ENCODE measurements at places on chromosomes 5 and 9.

DNA sequence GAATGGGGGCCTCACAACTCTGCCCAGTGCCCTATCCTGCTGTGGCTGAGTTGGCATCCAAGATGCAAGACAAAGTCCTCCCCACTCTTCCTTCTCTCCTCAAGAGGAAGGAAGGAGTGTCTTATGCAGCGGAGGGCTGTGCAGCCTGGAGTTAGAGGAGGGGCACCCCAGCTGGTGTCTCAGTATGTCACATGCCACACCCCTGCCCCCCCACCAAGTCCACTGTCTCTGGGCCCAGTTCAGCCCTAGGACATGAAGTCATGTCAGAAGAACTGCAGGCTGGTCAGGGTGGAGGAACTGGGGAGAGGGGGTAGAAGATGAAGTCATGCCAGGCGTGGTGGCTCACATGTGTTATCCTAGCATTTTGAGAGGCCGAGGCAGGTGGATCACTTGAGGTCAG is 28.0 kb upstream of the SLC28A3 start:
- DNase-seq = no peak

DNA sequence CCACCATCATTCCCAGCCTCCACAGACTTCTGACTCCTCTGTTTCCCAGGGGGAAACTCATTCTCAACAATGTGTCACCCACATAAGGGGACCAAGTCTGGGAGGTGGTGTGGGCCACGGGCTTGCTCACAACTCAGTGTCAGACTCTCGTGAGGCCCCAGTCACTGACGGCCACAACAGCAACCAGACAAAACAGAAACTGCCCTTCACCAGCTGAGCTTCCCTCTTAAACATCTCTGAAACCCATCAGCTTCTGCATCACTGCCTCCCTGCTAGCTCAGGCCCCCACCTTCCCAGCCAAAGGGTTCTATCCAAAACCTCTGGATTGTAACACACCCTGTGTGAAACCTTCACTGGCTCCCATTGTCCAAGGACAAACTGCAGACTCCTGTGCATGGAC is 273.4 kb downstream of the CDK5RAP2 start:
- no peak for DNase-seq

- DNase-seq = no peak
These were observed 97.5 kb upstream of the RPS23 start for GRCh38 chr5:82375488-82376244.

GRCh38 chr9:134557331-134557730 is 84.3 kb upstream of the COL5A1 start:
- DNase-seq = no peak

DNA sequence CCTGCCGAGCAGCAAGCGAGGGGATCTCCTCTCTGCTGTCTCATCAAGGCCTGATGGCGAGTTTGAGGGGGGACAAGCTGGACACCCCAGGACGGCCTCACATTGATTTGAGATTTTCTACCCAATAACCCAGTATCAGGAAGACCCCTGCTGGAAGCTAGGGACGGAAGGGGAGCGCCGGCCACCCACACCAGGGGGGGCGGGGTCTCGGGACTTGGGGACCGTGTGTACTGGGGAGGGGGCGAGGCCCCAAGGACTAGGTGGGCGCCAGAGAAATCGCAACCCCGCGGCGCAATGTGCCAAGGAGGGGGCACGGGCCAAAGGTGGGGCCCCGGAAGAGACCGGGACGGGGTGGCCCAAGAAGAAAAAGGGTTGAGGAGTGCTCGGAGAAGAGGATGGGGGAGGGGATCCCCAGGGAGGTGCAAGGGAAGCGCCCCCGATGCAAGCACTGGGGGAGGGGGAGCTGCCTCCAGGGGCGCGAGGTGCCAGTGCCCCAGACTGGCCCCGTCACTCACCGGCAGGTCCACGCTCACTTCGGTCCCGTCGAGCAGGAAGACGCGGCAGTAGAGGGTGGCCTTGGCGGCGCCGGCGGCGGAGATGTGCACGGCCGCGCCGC is 1.1 kb downstream of the EPB41L4B start:
- no peak for DNase-seq

DNA sequence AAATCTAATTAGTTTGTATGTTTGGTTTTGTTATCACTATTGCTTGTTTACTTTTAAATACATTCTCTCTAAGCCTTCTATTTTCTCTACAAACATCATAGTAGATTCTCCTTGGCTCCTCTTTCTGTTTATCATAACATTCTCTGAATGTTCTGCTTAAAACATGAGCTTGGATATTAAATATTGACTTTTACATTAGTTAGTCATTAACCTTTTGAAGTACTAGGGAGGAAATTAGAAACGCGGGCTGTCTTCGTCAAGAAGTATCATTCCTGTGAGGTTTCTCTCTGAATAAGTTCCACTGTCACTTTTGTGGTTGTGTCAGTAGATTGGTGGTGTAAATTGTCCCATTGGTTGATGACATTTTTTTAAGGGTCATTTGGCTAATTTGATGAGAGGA is 821.5 kb downstream of the EFNA5 start:
- no peak for DNase-seq

- no peak for DNase-seq
These were observed 12.0 kb downstream of the PSMB7 start for GRCh38 chr9:124403246-124403645.
